ENCODE measurements at places on chromosomes 4 and X. TPM values are rescaled to one million over a fixed set of nuclear protein-coding genes. Genes with fewer than 3 reads are reported as not detected.

SPOCK3 gene
- 0.56 TPM for total RNA-seq

- DNase-seq, result no peak
Observed at GRCh38 chr4:80228460-80228859, 31.2 kb downstream of the PRDM8 start.

DNA sequence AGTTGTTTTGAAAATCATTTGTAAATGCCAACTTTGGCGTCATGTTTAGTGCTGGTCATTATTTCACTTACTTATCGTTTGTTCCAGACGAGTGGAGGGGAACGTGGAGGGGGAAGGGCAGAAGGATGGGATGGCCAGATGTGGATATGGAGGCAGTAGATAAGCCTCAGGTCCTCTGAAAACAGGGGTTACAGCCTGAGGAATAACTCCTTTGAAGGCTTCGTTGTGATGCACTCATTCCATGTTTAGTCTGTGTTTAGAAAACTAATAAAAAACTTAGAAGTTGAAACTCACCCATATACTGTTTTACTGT lies 1.1 kb downstream of the MOB1B start:
- DNase-seq, result peak; percentile 12

GRCh38 chr4:38670109-38670901 lies 6.3 kb downstream of the KLF3 start:
- DNase-seq, result no peak

GRCh38 chr4:88230461-88230891 lies 53.9 kb downstream of the PPM1K start:
- DNase-seq, result no peak

GRCh38 chr4:187424636-187425035 lies 570.9 kb upstream of the ZFP42 start:
- no peak for DNase-seq

DNA sequence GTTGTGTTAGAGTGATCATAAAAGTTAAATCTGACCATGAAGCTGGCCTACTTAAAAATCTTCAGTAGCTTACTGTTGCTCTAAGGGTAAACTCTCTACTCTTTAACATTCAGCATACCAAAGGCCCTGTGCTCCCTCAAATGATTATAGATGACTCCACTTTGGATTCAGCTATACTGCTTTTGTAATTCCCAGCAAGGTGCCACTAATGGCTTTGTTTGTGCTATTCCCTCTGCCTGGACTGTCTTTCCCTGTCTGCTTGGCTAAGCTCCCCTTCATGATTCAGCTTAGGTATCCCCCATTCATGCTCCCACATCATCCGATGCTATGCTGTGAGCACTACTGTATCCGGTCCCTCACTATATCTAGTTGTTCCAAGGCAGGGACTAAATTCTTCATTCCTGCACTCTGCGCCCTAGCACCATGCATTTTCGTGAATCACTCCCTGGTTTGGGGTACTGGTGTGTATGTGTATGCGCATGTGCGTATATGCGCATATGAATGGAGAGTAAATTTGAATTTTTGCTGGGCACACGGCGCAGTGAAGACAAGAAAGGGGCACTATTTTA lies 453 bp upstream of the PBDC1 start:
- no peak for DNase-seq

- no peak for DNase-seq
Observed at GRCh38 chr4:71609167-71609566, 174.7 kb downstream of the GC start.

GCNA gene
- 2.3 TPM for total RNA-seq

GRCh38 chr4:83252782-83253405 lies 31.7 kb downstream of the COQ2 start:
- peak; percentile 48 for DNase-seq

- no peak for DNase-seq
Observed at GRCh38 chrX:10011261-10011931, 44.2 kb downstream of the CLDN34 start.

BGN gene
- 85.2 TPM for total RNA-seq

GRCh38 chr4:87541521-87541920 lies 12.3 kb upstream of the SPARCL1 start:
- no peak for DNase-seq

GRCh38 chr4:26178854-26179253 lies 142.0 kb upstream of the RBPJ start:
- no peak for DNase-seq

AP1AR gene
- 28.3 TPM for total RNA-seq

CFP gene
- 1.6 TPM for total RNA-seq

EDA2R gene
- total RNA-seq, result 3.6 TPM

DNA sequence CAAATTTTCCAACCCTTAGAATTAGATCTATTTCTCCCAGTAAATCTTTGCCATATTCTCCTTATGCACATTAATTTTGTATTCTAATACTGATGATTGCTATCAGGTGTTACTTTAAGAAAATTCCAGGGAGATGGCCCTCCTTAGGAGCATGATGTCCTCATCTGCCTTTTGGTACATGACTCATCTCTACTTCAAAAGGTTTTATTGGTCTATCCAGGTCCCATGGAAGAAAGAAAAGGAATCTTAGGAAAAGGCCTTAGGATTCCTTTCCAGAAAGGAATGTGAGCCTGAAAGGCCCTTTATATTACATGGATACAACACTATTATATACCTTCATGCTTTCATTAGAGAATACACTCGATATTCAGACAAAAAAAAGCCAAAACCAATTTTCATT lies 968.2 kb downstream of the STIM2 start:
- no peak for DNase-seq

ADRA2C gene
- total RNA-seq, result 6.1 TPM

DNA sequence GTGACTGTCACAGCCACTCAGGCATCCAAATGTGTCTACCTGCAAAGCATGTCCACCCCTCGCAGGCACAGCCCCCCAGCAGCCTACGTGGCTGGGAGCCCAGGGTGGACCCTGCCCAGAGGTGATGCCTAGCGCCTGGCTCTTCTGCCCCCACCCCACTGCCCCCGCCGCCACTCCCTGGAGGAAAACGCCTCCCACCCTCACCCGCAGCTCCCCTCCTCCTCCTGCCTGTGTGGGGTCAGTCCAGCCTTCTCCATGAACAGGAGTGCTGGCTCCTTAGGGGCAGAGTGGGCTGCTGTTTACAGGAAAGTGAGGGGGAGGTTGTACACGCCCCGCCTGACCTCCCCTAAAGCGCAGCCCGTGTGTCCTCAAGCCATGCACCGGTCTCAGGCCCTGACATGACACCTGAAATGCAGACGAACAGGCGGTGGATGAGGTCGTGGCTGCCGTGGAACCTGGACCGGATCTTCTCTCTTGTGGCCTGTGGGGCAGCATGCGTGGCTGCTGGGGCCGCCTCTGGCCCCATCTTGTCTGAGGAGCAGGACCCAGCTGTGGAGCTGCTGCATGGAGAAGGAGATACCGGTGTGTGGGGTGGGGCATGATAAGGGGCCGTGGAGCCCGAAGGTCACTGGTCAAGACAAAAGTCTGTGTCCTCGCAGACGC lies 11.9 kb upstream of the MXD4 start:
- no peak for DNase-seq

GRCh38 chr4:76197971-76198410 lies 15.6 kb downstream of the SCARB2 start:
- DNase-seq, result peak; percentile 29

GRCh38 chrX:68829582-68830418 lies 979 bp downstream of the EFNB1 start:
- no peak for DNase-seq

NPY5R gene
- 0.12 TPM for total RNA-seq

ADAM29 gene
- total RNA-seq, result not detected

DNA sequence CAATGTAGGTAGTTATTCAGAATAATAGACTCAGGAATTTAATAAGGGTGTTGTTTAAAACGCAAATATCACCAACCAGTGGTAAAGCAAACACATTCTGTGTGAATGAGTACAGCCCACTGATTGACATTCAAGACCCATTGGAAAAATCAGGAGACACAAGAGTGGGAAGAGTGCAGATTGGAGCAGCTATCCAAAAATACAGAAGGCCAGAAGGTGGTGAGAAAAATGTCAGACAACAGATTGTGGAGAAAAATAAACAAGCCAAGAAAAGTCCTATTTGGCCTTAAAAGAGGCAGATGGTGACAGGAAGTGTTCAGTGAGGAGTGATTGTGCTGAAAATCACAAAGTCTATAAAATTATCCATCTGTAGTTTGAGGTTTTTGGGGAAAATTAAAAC lies 39.3 kb downstream of the CPE start:
- DNase-seq, result no peak

DNA sequence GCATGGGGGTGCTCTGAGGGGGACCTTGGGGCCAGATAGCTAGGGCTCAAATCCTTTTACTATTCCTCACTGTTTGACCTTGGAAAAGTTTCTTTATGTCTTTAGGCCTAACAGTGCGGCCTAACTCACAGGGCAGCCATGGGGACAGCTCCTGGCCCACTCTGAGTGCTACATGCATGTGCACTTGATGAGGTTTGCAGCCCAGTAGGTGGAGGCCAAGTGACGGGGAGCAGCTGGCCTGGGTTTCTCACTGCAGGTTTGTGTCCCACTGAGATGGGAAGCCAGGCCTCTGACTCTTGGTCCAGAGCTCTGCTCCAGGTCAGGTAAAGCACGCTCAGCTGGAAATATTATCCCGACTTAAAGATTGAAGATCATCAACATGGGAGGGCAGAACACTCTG lies 102.8 kb downstream of the SLC2A9 start:
- no peak for DNase-seq

GRCh38 chrX:94178145-94178788 lies 504.3 kb downstream of the FAM133A start:
- DNase-seq, result no peak

GRCh38 chr4:110853242-110853641 lies 230.4 kb upstream of the PITX2 start:
- no peak for DNase-seq

- no peak for DNase-seq
Observed at GRCh38 chrX:149272690-149273463, 232.2 kb downstream of the IDS start.

DNA sequence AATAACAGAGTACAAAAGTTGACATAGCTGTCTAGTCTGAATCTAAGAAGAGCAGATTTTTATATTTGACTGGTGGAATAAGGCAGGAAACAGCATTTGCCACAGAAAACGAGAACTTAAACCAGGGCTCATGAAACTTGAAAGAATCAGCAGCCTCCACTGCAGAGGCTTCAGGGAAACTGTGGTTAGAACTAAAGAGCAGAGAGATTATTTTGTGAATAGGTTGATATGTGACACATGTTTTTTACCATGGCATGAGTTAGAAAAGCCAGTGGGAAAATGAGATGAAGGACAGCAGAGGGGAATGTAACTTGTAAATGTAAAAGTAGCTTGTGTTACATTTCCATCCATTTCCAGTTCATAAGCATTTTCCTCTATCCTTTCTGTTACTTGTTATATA lies 63.7 kb upstream of the CAMK2D start:
- DNase-seq, result no peak

CNGA2 gene
- total RNA-seq, result not detected

PDE6B gene
- 4.1 TPM for total RNA-seq

Data from neural crest cell (in vitro differentiated cells).